ENCODE measurements at places on chromosomes 12 and 14.

DNA sequence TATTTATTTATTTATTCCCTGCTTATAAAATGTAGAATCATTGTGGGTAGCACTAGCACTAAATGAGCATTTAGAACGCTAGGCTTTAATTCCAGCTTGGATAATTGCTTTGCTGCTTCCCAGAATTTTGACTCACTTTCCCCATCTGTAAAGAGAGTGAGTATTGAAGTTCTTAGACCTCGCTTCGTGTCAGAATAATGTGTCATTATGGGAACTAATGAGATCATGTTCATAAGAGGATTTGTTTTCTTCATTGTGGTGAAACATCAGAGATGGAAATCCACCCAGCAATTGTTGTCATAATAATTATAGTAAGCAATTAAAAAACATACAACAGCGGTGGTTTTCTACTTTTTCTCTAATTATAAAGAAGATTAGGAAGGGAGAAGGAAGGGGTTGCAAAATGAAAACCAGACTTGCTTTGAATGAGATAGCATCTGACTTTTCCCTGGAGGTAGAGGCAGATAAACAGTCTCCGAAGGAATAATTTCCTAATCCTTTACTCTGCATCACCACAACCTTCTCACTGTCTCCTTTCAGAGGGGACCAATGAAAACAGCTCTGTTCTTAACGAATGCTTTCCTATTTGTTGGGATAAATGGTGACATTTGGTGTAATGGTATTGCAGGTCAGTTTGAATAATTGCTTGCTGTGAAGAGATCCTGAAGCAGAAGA lies 86.8 kb upstream of the ARHGAP5 start:
- peak; percentile 53 for DNase-seq

DNA sequence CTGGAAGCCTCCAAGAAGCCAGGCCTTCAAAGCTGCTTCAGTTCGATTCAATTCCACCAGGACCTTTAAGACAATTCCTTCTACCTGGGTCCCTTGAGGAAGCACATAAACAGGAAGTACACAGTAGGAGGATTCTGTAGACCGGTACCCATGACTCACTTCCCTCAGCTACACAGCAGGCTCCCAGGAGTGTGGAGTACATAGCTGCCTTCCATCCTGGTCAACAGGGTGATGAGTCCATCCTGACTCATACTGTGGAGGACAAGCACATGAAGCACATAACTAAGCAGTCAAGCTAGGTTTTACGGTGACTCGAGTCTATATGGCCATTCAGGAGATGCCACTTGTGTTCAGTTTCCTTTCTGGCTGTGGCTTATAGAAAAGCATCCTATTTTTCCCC lies 197.6 kb upstream of the RBM19 start:
- peak; percentile 16 for DNase-seq

- DNase-seq = peak; percentile 72
Observed at GRCh38 chr12:122350141-122350848, 72.2 kb downstream of the CLIP1 start.

DNA sequence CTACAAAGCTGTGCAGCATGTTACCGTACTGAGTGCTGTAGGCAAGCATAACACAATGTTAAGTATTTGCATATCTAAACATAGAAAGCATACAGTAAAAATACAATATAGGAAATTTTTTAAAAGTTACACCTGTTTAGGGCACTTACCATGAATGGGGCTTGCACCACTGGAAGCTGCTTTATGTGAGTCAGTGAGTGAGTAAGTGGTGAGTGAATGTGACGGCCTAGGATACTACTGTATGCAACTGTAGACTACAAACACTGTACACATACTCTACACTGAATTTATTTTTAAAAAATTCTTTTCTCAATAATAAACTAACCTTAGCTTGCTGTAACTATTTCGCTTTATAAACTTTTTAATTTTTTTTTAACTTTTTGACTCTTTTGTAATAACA lies 82.1 kb upstream of the FSCB start:
- DNase-seq = no peak

- DNase-seq = no peak
Observed at GRCh38 chr12:132308853-132309595, 20.4 kb downstream of the GALNT9 start.

- no peak for DNase-seq
Observed at GRCh38 chr12:106696681-106697417, 77.6 kb upstream of the RIC8B start.

DNA sequence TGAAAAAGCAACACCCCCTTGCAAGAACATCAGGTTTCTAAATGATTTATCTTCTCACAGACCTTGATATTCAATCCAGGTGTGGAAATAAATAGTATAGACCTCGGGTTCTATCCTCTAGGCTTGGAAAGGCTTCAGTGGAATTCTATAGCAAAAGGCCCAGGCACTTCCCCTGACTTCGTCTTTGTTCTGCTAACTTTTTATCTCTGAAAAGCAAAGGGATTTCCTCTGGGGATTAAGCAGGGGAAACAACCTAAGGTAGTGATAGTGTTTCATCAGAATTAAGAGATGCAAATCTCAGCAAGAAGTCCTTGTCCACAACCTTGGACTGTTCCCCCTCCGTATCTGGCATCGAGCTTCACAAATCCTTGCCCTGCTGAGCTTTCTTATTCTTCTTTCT lies 59.5 kb upstream of the DUSP6 start:
- no peak for DNase-seq

DNA sequence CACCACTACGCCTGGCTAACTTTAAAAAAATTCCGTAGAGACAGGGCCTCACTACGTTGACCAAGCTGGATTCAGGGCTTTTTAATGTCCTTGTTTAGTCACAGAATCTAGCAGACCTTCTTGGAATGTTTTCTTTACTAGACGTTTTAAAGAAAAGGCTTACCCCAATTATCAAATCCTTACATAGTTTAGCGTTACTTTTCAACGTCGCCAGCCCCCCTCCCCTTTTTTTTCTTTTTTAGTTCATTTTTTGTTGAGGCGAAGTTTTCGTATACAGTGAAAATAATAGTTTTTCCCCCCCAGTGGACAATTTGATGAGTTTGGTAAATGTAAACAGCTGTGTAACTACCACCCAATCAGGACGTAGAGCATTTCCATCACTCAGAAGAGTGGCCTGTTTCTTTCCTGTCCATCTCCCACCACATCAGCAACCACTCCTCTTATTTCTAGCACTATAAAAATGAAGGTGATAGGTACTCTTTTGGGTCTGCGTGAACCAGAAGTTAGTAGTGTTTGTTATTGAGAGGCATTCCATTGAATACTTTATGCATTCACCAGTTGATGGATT lies 753 bp upstream of the DLGAP5 start:
- DNase-seq = no peak

GRCh38 chr12:54736549-54736948 lies 88.4 kb upstream of the DCD start:
- DNase-seq = no peak

DNA sequence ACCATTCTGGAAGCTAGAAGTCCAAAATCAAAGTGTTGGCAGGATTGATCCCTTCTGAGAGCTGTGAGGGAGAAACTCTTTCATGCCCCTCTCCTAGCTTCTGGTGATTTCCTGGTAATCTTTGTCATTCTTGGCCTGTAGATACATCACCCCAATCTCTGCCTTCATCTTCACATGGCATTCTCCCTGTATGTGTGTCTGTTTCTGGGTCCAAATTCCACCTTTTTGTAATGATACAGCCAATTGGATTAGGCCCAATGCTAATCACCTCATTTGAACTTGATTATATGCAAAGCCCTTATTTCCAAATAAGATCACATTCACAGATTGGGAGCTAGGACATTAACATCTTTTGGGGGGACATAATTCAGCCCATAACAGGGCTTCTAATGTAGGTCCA lies 76.9 kb upstream of the MBIP start:
- no peak for DNase-seq

DNA sequence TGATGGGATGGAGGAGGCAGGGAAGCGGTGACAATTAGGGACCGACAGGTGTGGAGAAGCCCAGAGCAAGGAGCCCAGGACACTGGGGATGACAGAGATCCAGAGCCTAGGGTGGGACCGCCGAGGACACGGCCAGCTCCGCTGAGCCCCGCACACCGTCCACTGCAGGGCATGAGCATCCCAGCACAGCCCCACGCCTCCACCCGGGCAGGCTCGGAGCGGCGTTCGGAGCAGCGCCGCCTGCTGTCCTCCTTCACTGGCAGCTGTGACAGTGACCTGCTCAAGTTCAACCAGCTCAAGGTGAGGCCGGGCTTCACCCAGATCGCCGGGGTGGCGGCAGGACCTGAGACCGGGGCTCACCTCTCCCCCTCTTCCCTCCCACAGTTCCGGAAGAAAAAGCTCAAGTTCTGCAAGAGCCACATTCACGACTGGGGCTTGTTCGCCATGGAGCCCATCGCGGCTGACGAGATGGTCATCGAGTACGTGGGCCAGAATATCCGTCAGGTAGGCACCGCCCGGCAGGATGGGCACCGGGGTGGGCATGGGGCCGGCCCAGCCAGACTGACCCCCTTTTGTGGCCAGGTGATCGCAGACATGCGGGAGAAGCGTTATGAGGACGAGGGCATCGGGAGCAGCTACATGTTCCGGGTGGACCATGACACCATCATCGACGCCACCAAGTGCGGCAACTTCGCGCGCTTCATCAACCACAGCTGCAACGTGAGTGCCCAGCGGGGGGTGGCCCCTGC lies 23.7 kb downstream of the SETD1B start:
- DNase-seq = no peak

DNA sequence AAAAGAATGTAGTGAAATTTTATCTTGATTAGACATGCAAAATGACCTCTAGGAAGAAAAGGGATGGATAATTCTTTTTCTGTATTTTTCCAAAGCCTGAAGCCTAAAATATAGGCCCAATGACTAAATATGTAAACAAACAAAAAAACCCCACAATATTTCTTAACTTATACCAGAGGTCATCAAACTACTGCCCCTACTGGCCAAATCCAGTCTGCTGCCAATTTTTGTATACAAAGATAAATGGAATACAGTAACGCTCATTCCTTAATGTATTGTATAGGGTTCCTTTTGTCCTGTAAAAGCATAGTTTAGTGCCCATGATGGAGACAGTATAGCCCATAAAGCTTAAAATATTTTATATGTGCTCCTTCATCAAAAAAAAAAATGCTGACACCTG lies 145.7 kb upstream of the ALG10 start:
- no peak for DNase-seq

- DNase-seq = peak; percentile 34
Observed at GRCh38 chr12:101695706-101696105, 1.7 kb upstream of the CHPT1 start.

GRCh38 chr14:50007123-50007903 lies 109.1 kb downstream of the VCPKMT start:
- DNase-seq = no peak

GRCh38 chr12:108565976-108566375 lies 3.6 kb downstream of the ISCU start:
- DNase-seq = peak; percentile 54

- DNase-seq = peak; percentile 67
Observed at GRCh38 chr12:2283916-2284315, 231.1 kb downstream of the CACNA1C start.

DNA sequence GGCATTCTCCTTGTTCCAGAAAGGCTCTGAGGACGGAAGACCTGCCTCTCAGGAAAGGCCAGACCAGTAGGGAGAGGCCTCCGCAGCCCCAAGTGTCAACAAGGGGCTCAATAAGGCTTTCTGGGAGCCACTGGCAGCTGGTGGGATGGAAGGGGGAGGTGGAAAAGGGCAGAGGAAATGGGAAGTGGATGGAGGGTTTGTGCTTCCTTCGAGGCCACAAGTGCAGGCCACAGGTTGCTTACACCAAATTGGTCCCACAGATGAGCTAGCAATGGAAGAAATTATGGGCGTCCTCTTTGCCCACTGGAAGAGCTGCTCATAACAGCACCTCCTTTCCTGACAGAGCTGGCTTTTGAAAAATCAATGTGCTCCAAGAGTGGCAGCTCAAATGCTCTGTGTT lies 28.2 kb downstream of the P2RX4 start:
- DNase-seq = no peak

- no peak for DNase-seq
Observed at GRCh38 chr12:98769068-98769467, 124.0 kb downstream of the APAF1 start.

- DNase-seq = no peak
Observed at GRCh38 chr12:6771091-6771495, 1.2 kb upstream of the LAG3 start.

GRCh38 chr14:24274101-24274543 lies 2.7 kb upstream of the RABGGTA start:
- no peak for DNase-seq

DNA sequence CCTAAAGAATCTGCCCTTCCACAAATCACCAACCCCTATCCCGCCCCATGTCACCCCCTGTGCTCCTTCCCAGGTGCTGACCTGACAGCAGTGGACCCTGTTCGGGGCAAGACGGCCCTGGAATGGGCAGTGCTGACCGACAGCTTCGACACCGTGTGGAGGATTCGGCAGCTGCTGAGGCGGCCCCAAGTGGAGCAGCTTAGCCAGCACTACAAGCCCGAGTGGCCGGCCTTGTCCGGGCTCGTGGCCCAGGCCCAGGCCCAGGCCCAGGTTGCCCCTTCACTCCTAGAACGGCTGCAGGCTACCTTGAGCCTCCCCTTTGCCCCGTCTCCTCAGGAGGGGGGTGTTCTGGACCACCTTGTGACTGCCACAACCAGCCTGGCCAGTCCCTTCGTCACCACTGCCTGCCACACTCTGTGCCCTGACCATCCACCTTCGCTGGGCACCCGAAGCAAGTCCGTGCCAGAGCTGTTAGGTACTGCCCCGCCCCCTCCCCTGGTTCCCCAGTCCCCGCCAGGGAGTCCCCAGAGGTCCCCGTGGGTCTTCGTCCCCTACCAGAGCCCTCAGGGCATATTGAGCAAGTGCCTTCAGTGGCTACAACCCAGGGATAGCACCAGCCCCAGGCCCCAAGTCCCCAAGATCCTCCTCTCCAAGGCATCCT lies 2.7 kb downstream of the ANKRD33 start:
- DNase-seq = no peak

DNA sequence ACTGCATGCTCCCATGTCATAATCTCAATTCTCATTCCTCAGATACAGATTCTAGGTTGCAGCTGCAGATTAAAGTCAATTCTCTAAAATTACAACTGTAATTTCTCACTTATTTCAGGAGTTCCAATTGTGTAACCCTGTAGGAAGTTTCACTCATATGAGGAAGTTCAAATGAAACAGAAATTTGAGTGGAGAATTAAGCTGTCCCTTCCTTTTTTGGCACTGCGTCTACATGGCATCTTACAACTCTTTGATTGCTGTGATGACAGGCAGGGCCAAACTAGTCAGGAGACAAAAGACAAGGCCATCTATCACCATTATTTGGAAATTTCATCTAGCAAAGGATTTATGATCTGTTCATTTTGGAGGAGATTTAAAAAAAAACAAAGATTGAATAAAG lies 13.3 kb upstream of the GRIP1 start:
- DNase-seq = no peak

- no peak for DNase-seq
Observed at GRCh38 chr14:19771895-19772430, 1.3 kb upstream of the OR4M1 start.

Data from astrocyte (in vitro differentiated cells and primary cell).